ENCODE measurements at places on chromosomes 2 and 18.

- no peak for DNase-seq
These were observed 199.2 kb downstream of the CAMKMT start for GRCh38 chr2:44560941-44561340.

DNA sequence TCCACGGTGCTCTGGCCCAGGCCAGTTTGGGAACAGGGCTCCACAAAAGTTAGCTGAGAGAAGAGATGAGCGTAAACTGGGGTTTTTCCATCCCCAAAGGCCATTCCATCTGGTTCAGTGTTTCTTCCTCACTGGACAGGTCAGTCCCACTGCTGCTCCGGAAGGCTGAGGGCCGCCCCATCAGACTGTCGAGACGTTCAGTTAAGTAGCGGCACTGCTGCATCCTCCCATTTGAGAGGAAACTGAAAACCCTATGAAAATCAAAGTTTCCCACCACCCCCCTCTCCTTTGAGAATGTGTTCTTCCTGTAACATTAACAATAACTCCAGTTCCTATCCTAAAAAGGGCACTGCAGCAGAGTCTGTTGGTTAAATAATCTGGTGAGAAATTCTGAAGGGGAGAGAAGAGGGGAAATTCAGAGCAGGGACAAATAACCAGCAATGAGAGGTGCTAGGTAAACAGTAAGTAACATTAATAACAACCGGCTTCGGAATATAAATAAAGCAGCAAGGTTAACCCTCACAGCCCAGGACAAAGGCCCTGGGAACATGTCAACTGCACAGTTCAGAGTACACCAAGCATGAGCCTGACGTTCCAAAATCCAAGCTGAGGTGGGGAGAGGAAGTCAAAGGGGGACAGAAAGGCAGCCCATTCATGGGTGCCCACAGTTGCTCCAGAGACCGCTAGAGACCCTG lies 55.4 kb downstream of the UXS1 start:
- DNase-seq, result no peak

- no peak for DNase-seq
These were observed 81.0 kb downstream of the APLF start for GRCh38 chr2:68548396-68548795.

DNA sequence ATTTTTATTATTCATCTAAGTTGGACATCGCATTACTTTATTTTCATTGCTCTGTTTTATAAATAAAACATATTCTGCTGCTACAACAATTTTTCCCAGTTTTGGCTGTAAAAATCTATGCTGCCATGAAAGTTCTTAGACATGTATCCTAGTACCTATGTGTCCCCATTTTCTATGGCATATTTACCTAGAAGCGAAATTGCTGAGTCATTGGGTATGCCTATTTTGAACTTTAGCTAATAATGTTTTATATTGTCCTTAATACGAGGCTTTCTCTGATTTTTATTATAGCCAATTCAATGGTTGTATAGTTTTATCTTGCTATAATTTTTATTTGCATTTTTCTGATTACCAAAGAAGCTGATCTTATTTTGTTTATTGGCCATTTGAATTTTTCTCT lies 110.5 kb upstream of the DPP10 start:
- DNase-seq, result no peak

DNA sequence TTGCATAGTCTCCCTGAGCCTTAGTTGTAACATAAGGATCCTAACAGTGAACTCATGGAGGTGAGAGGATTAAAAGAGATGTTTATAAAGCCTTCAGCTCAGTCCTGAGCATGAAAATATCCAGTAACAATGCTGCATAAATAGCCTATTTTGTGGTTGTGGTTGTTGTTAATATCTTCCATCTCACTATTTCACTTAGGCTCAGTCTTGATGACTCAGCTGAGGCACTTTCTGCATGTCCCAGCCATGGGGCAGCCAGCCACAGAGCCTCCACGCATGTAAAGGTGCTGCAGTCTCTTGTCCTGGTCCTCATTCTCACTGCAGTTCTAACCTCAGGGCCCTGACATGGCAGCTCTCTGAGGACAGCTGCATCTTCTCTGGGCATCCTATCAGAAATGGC lies 218.8 kb upstream of the PKDCC start:
- no peak for DNase-seq

DNA sequence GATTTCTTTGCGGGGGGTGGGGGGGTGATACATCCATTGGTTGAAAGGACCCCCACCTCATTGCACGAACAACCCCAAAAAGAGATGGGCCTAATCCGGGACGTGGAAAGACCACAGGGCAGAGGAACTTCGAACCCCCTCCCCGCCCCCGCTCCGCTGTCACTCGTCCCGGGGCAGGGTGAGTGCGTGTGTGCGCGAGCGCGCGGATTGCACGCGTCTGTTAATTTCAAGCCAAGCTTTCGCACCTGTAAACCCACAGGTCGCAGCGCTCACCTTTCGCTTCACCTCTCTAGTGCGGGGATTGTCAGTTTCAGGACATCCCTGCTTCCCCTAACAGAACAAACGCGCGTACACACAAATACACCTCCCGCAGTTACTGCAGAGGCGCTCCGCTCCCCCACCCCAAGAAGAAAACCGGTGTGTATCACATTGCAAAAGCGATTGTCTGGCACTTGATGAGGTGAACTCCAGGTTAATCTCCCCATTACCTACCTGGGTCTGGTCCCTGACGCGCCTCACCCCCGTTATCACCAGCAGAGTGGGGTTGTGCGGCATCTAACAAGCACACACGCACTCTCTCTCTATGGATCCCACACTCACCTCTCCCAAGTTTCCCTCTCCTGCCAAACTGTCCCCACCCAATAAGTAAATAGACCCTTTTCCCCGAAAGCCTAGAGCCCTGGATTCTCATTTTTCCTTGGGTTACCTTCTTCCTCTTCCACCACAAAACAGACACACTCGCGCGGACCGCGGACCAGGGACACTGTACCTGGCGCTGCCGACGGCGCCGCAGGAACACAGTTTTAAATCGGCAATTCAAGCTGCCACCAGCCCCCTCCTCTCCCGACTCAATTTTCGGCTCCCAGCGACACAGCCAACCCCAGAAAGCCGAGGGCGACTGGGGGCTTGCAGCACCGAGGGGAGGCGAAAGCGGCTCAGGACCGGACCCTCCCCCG lies 1.0 kb downstream of the CYP26B1 start:
- no peak for DNase-seq

All from germinal center (tissue), 1 donor.